ENCODE measurements at places on chromosomes 4 and X.

DNA sequence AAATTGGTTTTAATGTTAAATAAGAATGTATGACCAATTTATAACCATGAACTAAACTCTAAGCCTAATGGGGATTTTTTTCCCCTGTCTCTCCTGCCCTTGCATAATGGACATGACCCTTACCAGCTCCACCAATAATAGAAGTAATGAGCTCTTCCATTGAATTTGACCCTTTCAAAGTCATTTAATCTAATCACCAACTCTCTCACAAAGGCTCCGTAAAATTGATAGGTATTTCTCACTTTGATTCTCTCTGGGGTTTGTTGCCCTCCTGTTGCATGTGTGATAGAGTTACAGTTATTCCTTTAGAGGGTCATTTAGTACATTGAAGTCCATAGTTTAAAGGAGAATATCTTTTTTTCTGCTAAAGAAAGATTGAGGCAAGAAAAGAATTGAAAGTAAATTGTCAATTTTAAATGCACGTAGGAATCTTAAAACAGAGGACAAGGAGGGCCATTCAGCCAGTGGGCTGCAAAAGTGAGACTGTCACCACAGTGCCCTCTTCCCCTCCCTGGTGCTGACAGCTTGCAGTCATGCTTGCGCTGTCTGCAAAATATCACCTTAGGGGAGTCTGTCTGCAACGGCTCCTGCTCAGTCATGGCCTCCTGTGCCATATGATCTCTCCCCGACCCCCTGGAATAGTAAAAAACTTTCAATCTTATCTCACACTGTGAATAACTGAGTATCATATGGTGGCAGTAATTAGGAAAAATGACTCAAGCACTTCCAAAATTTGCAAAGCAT is 307.5 kb upstream of the GNPDA2 start:
- no peak for DNase-seq

- no peak for DNase-seq
These were observed 66.5 kb upstream of the TTC29 start for GRCh38 chr4:147012059-147012707.

DNA sequence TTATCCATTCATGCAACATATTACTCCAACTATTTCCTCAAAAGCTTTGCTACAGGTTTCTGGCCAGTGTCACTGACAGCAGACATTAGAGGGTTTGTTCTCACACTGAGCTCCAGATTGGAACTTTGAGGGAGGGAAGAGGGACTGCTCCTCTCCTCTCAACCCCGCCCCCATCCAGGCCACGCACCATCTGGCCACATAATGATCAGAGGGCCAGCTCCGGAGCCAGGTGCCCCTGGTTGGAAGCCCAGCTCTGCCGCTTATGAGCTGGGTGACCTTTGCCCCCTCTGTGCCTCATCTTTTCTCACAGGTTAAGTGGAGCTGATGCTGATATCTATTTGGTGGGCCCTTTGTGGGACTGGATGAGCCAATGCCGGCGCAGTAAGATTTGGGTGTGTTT is 55.8 kb downstream of the C4orf50 start:
- no peak for DNase-seq

GRCh38 chr4:156594624-156595023 is 377.0 kb downstream of the PDGFC start:
- no peak for DNase-seq

GRCh38 chrX:39104745-39105144 is 303.5 kb downstream of the MID1IP1 start:
- DNase-seq, result no peak

DNA sequence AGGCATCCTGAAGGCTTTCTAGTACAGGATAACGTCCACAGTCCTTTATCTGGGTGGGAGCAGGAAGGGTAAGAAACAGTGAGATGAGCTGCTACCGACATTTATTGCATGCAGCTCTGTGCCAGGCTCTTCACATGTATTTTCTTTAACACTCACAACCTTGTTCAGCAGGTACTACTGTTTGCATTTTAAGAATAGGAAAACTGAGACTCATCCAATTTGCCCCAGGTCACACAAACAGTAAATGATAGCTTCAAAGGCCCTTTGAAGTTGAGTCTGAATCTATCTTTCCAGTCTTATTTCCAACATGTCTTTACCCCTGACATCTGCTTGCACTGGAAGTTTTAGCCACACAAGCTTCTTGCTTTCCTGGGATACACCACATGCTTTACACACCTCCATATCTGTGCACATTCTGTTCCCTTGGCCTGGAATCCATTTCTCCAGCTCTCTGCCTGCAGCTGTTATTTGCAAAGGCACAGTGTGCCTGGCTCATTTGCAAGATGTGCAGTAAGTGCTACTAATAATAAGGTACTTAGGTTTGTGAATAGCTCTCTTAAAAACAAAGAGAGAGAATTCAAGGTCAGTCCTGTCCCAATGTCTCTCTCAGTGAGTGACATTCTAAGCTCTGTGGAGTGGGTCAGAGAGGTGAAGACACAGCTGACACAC is 61.2 kb downstream of the METTL14 start:
- DNase-seq, result no peak

DNA sequence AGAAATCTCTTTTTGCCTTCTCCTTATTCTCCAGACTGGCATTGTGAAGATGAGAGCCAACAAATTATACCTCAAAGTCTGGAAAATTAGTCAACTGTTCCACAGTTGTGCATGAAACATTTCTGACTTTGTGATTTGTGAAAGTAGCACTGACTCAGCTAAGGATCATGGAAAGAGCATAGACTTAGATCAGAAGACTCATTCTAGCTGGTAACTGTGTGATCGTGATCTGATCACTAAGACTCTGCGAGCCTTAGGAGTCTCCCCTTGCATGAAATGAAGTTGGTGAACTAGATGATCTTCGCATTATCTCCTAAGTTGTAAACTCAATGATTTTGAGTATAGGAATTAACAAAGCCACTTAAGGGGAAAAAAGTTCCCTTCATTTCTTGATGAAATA is 668.1 kb downstream of the RPA4 start:
- no peak for DNase-seq

DNA sequence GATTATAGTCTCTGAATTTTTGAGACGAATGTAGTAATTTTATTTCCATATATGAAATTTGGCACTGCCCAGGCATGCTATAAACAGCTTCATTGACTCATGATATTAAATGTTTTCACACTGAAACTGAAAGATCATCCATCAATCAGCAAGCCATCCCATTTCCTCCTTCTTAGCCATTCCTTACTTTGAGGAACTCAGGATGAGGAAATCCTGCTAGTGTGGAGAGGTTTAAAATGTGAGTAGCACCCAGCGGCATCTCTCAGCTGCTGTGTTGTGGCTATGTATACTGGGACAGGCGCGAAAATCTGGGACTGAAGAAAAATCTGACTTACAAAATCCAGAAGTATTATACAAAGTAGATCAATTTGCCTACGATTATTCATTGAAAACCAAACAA is 52.1 kb downstream of the PTCHD1 start:
- DNase-seq, result no peak

DNA sequence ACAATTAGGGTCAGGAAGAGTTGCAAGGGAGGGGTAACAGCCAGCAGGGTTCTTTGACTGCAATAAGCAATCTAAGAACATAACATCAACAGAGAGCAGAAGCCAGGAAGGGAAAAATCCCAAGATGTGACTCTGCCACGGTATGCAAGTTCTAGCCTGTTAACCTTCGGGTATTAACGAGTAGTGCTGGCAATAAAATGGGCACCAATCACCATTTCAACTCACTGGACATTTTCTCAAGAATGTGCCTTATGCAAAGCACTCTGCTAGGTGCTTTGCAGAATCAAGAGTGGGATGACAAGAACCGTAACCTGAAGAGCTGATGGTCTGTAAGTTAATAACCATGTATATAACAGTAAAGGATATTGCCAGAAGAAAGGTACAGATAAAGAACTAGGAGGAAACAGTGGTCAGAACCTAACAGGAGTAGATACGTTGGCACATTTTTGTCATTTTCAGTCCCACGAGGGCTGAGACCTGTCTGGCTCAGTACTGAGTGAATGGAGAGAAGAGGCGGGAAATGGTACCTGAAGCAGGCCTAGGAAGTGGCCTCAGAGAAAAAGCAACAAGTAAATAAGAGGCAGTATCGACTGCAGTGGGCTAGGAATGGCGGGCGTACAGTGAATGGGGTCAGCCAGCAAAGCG is 2.7 kb downstream of the ELOVL6 start:
- no peak for DNase-seq
